AG20443 (cell line): ENCODE measurements at places on chromosomes 4 and X.

GRCh38 chr4:154234576-154234975 lies 257.0 kb downstream of the DCHS2 start:
- DNase-seq: peak; percentile 20

DNA sequence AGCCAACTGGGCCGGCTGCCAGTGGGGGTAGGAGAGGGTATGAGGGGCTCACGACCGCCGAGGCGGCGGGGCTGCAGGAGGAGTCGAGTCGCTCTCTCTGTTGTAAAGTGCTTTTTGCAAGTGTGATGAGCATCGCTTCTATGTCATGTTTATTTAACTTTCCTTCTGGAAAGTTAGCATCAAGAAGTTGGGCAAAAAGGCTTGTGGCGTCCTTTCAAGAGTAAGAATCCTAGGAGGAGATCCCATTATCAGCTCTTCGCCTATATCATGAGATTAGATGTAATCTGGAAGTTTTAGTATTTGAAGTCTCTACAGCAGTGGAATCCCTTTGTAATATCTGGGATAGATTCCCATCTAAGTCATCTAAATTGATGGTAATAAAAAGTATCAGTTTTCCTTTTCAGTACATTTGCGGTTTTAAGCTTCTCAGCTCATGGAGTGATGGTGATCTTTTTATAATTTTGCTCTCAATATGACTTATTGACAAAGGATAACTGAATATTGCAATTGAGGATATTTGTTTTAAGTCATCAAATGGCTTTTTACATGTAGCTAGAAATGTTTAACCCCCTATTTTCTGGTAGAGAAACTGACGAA lies 1.7 kb downstream of the GALNT7 start:
- DNase-seq: no peak

DNA sequence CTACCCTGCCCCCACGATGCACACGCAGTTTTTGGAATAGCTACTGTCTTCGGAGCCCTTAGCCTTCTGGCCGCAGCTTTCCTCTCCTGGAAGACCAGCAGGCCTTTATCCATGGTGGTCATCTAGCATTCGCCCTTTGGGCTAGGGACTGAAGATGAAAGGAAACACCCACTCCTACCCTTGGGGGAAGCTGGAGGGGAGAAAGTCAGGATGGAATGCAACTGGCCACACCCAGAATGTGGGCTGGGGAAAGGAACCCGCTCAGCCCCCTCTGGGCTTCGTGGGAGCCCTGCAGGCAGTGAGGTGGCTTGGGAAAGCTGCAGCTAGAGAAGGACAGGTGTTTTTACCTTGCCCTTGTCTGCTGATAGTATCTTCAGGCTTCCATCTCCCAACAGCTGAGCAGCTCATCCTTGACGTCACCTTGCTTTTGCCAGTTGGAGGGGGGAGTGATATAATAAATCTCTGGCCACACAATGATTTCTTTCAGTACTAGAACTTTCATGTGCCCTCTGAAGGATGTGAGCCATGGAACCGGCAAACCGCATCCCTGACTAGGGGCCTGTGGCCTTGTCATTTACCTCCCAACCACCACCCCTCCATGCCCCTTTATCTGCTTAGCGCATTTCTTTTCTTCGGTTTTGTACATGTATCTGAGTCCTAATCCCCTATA lies 59.0 kb downstream of the ELF4 start:
- DNase-seq: no peak

DNA sequence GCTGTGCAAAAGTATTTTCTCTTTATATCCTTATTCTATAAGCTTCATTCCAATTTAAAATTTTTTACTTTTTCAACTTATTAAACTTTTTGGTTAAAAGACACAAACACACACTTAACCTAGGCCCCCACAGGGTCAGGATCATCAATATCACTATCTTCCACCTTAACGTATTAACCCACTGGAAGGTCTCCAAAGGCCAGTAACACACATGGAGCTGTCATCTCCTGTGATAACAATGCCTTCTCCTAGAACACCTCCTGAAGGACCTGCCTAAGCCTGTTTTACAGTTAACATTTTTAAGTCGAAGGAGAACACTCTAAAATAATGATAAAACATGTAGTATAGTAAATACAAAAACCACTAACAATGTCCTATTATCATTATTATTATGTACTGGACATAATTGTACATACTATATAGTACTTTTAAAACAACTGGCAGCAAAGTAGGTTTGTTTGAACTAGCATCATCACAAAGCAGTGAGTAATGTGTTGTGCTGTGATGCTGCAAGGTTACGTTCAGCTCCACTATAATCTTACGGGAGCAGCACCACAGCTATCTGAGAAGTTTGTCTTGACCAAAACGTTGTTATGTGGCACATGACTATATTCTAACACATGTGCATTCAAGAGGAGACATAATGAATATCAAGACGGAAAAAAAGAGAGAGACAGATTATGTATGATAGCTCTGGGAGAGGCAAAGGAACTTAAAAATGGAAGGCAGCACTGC lies 33.7 kb downstream of the DHX15 start:
- DNase-seq: no peak

- peak; percentile 41 for DNase-seq
Observed at GRCh38 chr4:150219841-150220240, 141.6 kb downstream of the DCLK2 start.

GRCh38 chrX:119682019-119682989 lies 10.7 kb downstream of the SEPTIN6 start:
- no peak for DNase-seq

- peak; percentile 19 for DNase-seq
Observed at GRCh38 chrX:134685668-134686067, 27.4 kb upstream of the PLAC1 start.

DNA sequence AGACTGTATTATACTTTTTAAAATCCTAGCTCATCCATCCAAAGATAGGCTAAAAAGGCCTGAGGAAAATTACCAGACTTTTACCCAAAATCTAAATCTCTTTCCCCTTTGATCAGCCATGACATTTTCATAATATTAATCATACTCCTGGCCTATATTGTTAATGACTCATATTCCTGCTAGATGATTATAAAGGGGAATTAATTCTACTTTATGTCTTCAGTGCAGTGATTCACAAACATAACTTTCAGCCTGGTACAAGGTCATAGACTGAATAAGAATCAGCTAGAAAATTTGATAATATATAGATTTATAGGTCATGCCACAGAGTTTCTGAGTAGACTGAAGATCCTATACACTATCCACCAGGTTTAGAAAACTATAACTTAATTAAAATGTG lies 1905.4 kb downstream of the C4orf33 start:
- DNase-seq: no peak

GRCh38 chr4:114386637-114387233 lies 211.9 kb upstream of the UGT8 start:
- DNase-seq: peak; percentile 29

DNA sequence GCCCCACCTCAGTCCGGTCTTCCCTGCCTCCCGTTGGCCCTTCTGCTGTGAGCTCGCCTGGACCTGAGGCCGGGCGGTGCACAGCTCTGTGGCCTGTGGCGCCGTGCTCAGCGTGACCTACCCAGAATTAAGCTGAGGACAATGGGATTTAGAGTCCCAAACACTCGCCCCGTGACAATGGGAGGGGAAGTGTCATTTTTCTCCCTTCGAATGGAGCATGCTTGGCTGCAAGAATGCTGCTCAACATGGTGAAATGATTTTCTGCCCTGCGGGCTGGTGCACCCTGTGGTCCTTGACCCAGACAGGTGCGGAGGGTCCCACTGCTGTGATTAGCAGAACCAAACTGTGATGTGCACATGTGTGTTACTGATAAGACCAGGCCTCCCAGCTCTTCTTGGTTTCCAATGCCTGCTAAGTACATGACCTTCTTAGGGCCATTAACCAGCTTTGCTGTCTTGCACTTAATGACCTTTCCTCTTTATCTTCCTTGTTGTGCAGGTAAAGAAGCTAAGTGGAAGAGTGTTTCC lies 772 bp downstream of the EOLA1 start:
- peak; percentile 7 for DNase-seq

- DNase-seq: no peak
Observed at GRCh38 chr4:99628040-99628439, 29.6 kb downstream of the C4orf54 start.

DNA sequence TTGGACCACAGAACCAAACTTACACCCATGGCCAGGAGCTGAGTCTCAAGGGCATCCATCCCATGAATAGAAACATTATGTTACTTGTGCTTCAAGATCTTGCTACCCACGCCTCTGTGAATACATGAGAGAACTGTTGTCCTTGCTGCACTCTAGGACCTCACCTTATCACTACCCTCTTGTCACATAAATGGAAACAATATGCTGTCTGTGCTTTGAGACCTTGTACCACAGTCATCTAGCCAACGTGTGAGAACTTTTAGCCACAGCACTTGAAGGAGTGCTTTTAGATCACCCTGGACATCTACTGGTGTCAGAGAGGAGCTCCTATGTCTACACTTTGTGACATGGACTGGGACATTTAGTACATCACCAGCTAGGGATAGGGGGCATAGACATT lies 30.7 kb upstream of the HUWE1 start:
- DNase-seq: no peak

DNA sequence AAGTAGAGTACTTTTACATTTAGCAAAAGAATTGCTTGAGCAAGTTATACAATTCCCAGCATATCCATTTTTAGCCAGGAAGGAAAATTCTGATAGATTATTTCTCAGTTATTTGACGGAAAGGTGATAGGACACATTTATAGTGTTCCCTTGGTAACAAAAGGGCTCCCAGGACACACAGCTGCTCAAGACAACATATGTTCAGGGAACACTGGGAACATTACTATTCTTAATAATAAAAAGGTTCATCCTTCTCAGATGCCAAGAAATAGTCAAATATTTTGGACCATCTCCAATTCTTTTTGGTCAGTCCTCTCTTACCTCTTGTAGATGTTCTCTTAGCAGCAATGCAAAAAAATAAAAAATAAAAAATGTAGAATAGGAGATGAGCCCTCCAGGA lies 66.8 kb upstream of the SMAD1 start:
- no peak for DNase-seq

GRCh38 chrX:154036513-154036912 lies 16.8 kb upstream of the IRAK1 start:
- DNase-seq: no peak

DNA sequence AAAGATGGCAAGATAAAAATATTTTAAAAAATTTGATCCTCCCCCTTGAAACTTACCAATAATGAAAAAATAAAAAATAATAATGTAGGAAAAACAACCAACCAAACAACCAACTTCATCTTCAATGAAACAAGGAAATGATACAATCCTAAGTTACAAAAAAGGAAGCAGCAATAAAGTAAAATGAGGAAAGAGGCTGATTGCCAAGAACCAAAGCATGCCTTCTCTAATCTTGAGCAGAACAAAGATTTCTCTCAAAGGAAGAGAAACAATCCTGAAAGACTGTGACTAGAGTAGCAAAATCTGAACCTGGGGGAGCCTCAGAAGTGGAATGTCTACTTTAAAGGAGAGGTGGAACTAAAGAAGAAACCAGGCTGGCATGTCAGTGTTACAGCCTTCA lies 10.9 kb upstream of the WDFY3 start:
- no peak for DNase-seq

GRCh38 chr4:154953691-154954090 lies 172.6 kb downstream of the RBM46 start:
- DNase-seq: no peak

DNA sequence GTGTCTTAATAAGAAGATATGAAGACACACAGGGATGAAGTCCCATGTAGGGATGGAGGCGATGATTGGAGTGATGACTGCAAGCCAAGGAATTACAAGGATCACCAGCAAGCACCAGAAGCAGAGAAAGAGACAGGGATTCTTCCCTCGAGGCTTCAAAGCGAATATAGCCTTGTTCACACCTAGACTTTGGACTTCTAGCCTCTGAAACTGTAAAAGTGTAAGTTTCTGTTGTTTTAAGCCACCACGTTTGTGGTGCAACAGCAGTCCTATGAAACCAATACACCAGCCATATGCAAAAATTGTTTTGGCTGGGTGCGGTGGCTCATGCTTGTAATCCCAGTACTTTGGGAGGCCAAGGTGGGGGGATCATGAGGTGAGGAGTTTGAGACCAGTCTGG lies 9.8 kb upstream of the PDS5A start:
- no peak for DNase-seq

GRCh38 chr4:150973626-150974251 lies 41.3 kb downstream of the LRBA start:
- DNase-seq: no peak

DNA sequence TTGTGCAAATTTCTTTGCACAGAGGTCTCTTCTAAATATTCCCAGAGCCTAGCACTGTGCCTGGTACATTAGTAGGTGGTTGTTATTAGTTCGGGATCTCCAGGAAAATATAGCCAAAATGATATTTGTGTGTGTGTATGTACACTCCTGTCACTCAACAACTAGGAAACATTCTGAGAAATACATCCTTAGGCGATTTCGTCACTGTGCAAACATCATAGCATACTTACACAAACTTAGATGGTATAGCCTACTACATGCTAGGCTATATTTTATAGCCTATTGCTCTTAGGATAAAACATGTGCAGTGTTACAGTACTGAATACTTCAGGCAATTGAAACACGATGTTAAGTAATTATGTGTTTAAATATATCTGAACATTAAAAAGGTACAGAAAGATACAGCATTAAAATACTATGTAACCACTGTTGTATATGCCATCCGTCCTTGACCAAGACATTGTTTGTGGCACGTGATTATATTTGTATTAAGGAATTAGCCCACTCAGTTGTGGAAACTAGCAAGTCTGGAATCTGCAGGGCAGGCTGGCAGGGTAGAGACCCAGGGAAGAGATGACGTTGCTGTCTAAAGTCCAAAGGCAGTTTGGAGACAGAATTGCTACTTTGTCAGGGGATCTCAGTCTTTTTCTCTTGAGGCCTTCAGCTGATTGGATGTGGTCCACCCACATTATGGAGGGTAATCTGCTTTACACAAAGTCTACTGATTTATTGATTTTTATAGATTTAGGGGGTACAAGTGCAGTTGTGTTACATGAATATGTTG lies 106.9 kb downstream of the COL4A6 start:
- DNase-seq: no peak

DNA sequence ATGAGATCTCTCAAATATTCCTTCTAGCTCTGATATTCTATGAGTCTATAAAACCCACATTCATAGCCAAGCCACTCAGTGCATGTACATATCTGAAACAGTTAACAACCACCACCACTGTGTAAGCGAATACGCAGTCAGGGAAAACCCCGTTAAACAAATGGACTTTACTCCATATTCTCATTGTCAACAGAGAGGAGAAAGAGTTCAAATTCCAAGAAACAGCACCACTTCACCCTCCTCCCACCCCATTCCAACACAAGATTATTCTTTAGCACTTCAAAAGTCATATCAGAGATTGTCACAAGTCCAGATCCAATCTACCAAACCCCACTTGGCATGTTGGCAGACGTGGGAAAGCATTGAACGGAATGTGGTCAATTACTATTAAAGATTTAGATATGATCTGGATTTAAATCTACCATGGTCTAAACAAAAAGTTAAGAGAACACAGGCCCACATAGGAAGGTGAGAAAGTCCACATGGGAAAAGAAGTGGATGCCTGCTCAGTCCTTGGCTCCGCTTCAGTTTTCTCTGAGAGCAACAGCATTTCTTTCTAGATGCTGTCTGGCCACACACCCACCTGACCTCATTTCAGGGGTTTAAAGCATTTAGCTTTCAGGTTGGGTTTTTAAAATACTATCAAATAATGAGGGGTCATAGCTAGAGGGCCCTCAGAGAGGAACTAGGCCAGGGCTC lies 39.8 kb upstream of the KLHL13 start:
- no peak for DNase-seq
